ENCODE measurements at places on chromosomes 12 and 14.

DNA sequence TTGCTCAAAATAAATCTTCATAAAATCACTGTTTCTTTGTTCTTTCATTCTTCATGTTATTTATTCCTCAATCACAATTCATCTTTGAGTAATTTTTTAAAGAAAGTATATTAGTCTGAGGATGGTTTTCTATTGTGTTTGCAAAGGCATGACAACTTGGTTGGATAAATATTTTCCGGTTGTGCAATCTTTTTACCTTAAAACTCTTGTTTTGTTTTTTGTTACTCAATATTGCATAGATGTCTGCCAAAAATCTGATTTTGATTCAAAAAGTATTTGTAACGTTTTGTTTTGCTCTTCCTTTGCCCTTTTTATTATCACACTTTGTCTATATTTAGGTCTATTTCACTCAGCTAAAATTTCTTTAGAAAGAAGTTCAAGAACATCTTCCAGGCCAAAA, 86.2 kb upstream of the SYT1 start:
- no peak for DNase-seq

DNA sequence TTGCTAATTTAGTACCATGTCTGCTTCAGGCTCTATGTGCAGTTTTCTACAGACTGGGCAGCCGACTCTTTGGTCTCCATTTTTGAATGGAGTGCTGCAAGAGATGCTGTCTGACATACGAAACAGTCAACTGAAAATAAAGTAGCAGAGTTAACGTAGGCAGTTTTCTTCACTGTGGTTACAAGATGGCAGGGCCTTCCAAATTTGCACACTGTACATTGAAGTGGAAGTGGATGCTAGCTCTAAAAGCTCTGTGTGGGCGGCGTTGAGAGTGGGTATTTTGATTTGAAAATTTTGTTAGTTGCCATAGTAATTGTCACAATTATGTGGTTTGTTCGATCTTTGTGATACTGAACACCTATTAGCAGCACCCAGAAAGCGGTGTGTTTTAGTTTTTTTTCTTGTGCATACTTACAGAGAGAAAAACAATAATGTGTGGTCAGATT, 154.9 kb upstream of the ATP2B1 start:
- DNase-seq, result peak; percentile 59

GRCh38 chr14:101043891-101044290, 140.4 kb upstream of the RTL1 start:
- DNase-seq, result no peak

DNA sequence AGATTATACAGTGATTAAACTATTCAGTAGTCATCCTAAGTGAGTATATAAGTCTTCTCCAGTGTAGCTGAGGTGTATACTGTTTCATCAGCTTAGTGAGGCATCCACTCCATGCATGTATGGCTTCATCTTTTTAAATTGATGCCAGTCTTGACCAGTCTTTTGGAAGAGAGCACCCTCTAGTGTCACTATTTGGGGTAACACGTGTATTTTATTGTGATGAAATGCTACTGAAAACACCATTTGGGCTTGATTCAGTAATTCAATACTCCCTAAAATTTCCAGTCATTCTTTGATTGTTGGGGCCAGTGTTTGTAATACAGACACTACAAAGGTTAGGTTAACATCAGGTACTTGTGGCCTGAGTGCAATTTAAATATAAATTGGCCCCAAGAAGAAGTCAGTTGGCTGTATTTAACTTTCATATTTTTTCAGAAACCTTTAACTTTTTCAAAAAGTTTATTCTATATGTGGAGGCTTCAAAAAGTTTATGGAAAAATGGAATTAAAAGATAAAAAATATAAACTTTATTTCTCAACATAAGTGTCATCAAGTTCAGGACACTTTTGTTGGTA, 35.3 kb downstream of the MIPOL1 start:
- DNase-seq, result no peak

DNA sequence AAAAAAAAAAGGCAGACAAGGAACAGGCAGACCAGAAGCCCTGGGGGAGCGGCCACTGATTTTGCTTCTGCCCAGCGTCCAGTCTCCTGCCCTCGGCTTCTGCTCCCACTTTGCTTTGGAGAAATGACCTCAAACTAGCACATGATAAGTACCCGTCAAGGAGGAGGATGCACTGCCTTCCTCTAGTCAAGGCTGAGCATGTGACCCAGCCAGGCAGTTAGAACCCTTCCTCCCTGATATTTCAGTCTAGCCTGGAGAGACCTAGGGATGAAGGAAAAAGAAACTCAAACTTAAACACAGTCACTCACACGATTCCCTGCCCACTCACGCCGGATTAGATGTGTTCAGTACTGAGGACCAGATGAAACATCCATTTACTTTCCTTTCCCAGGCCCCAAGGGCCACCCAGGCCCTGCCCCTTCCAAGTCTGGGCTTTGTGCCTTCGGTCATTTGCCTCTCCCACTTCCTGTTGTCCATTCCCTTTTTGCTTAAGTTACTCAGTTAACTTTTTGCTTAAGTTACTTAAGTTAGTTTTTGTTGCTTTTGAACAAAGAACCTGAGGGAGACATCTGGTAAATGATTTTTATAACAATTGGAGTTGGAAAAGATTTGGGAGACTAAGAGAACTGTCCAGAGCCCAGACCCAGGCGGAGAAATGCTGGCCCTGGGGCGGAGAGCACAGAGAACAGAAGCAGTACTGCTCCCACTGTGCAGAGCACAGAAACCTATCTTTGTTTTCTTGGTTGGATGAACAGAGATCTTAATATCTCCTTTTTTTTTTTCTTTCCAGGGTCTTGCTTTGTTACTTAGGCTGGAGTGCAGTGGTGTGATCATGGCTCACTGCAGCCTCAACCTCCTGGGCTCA, 23.0 kb upstream of the TTC7B start:
- peak; percentile 9 for DNase-seq

- no peak for DNase-seq
Observed at GRCh38 chr12:12890543-12891079, 751 bp upstream of the GPRC5A start.

GRCh38 chr14:60643463-60644314, 5.6 kb downstream of the SIX1 start:
- DNase-seq, result no peak

GRCh38 chr12:89856431-89856830, 147.8 kb upstream of the ATP2B1 start:
- DNase-seq, result no peak

DNA sequence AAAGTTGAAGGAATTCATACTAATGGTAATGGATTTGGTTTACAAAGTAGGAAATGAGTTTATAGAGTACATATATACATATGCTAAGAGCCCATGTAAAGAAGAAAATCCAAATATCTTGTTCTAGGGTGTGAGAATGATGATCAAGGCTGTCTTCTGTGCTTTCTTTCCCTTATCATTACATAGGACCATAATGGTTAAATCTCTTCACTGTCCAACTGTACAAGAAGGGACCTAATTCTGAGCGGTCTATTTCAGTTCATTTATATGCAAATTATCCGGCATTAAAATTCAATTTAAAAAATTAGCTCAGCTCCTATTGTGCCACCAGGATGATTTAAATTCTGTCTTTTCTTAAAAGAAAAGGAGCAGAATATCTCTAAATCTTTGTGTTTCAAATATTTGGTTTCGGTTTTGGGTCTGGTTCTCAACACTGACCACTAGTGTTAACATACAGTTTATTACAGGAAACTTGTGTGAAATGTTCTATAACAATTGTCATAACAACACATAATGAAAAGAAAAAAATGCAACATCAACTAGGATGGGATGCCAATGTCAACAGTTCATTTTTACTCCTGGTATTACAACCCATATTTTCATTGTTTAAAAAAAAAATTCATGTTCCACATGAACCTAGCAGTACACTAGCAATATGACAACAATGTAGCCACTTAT, 16.8 kb downstream of the OR4K1 start:
- no peak for DNase-seq

DNA sequence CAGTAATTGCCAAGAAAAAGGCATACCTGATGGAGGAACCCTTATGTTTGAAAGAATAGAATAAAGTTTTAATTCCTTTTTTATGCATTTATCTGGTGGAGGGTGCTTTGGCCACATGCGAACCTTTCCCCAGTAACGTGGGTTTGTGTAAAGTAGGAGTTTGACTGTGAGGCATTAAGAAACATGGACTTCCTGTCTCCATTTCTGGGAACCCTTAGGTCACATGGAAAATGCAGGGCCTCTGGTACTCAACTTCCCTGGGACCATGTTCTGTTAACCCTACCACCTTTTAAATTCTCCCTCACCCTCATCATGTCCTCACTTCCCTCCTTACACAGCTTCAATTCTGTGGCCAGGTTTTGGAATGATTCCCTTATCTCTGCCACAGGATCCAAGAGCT, 80.3 kb downstream of the PPM1A start:
- no peak for DNase-seq

GRCh38 chr14:24535737-24536136, 27.7 kb upstream of the CMA1 start:
- no peak for DNase-seq

- DNase-seq, result no peak
Observed at GRCh38 chr14:69392481-69392880, 5.6 kb downstream of the ERH start.

- DNase-seq, result no peak
Observed at GRCh38 chr12:23564451-23565152, 384.9 kb downstream of the SOX5 start.

DNA sequence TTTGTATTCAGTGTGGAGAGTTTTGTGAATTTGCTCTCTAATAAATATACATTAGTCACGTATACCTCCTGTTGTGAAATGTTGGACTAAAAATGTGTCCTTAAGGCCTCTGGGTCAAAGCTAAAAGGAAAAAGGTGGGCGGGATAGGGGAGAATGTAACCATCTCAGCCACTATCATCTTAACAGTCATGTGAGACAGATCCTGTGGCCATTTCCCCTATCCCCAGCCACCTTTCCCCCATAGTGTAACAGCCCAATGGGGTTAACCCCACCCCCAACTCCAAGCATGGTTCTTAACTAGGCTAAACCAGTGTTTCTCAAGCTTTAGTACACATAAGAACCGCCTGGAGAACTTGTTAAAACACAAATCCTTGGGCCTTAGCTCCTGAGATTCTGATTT, 6.5 kb upstream of the ITPR2 start:
- DNase-seq, result no peak

DNA sequence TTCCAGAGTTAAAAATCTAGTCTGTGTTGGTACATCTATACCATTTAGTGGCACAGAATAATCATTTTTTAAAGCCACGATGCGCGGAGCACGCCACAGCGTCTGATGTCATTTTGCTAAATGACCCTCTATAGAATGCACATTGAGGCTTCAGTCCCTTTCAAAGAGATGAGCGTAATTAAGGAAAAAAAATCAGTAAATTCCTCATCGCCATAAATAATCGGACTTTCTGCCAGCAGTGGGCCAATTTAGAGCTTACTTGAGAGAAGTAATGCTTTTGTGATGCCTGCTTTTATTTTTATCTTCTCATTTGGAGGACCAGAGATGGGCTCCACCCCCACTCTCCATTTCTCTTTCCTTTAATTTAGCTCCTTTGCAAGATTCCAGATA, 4.0 kb downstream of the ASCL1 start:
- DNase-seq, result no peak

- DNase-seq, result no peak
Observed at GRCh38 chr14:100384819-100385813, 62.0 kb downstream of the SLC25A47 start.

DNA sequence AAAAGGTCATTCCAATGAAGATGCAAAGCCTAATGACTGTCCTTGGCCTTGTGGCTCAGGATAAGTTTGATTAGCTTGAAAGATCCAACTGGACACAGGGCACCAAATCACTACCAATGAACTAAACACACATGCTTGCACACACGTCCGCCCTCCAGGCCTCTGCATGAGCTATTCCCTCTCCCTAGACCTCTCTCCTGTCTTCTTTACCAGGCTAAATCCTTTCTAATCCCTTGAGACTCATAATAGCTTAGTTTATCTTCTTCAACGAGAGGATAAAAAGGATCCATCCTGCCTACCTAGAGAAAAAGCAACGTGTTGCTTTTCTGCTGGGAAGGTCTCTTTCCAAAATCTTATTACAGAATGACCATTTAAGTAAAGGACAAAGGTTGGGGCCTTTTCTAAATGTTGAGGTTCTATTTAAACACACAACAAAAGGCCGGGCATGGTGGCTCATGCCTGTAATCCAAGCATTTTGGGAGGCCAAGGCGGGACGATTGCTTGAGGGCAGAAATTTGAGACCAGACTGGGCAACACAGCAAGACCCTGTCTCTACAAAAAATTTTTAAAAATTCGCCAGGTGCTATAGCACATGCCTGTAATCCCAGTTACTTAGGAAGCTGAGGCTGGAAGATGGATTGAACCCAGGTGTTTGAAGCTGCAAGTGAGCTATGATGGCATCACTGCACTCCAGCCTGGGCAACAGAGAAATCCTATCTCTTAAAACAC, 22.4 kb downstream of the PXN start:
- DNase-seq, result no peak

GRCh38 chr12:40903040-40903439, 210.8 kb downstream of the CNTN1 start:
- no peak for DNase-seq

DNA sequence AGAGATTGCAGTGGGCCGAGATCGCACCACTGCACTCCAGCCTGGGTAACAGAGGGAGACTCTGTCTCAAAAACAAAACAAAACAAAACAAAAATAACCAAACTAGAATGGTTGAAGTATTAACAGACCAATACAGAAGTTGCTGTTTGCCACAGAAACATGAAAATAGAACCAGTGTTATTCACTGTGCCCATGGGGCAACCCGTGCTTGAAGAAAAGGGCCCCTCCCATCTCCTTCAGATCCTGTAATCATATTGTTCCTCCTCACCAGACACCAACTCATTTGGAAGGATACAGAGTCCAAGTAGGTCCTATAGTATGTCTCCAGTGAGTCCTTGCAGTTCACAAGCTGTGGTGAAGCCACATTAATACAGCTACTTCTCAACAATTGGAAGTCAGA, 30.9 kb downstream of the SLC35F4 start:
- DNase-seq, result no peak

- no peak for DNase-seq
Observed at GRCh38 chr12:54590978-54591591, 2.6 kb upstream of the PPP1R1A start.

- DNase-seq, result no peak
Observed at GRCh38 chr14:81385886-81386285, 14.2 kb downstream of the STON2 start.

Data from activated CD4-positive, alpha-beta memory T cell treated with anti-CD3 and anti-CD28 coated beads, Interleukin-2, amount 10 ng/mL, durations not matched to agents 7 days and 5 days (primary cell).